ENCODE measurements at places on chromosomes 12 and 14.

- no peak for DNase-seq
Observed at GRCh38 chr14:82855912-82856391, 1322.3 kb upstream of the SEL1L start.

- no peak for DNase-seq
Observed at GRCh38 chr12:5742258-5742657, 202.8 kb downstream of the ANO2 start.

DNA sequence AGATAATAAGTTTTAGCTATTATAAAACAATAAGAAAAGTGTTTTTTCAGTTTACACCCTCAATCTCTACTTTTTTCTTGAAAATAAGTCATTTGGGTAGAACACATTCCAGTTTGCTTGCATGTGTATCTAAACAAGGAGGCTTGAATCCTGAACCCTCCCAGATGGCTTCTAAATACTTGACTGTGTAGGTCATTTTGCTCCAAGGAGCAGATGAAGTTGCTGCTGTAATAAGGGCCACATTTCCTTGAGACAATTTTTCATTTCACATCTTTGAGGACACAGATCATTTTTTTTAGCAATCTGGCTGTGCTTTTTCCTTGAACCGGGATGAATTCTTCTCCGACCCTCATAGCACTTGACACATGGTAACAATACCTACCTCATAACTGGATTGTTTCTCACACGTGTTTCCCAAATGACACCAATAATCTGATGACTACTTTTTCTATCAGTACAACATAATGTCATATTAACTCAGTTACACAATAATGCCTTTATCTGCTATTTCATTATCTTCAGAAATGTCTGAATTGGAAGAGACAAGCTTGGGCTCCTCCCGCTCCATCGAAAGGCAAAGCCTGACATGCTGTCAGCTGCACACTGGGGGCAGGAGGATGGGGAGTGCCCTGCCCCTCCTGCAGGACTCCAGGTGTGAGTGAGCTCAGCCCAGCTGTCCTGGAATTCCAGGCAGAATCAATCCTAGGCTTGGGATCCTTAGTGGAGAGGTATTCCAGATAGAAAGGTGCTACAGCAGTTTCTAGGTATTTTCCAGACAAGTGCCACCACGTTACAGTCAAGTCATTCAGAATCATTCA, 30.9 kb downstream of the GPHB5 start:
- no peak for DNase-seq

- DNase-seq: no peak
Observed at GRCh38 chr14:72774141-72774540, 119.8 kb downstream of the DPF3 start.

DNA sequence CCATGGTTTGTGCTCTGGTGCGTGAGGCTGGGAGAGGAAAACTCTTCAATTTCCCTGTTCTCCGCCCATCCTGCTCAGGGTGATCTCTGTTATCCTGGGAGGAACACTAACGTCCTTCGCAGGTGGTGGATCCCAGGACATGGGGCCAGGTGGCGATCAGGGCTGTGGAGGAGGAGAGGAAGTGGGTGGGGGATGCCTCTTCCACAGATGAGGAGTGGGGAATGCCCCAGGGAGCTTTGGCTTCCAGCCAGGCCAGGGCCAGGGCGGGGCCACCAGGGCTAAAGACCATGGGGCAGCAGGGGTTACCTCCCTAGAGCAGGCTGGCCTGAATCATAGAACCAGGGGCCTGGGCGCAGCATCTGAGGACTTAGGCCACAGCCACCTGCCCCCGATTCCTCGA, 3.3 kb upstream of the KRT75 start:
- no peak for DNase-seq

GRCh38 chr12:11813438-11813813, 164.0 kb downstream of the ETV6 start:
- DNase-seq: no peak

- DNase-seq: no peak
Observed at GRCh38 chr14:76603713-76604112, 157.6 kb upstream of the VASH1 start.

- DNase-seq: no peak
Observed at GRCh38 chr14:57704763-57705162, 161.1 kb downstream of the SLC35F4 start.

DNA sequence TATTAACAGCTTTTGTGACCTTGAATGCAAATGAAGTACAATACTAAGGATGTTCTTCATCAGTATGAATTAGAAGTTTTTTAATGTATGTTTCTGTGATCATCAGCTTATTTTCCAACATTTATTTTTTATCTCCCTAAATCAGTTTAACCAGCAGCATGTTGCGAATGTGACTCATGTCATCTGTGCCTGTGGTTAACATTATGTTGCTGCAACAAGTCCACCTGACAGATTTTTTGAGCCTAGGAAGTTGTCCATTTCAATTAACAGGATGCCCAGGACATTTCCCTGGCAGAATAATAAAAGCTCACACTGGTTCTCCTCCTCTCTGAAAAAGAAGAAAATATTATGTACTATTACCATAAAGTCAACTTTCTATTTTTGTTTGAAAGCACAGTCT, 155.5 kb downstream of the SYT1 start:
- DNase-seq: peak; percentile 50

DNA sequence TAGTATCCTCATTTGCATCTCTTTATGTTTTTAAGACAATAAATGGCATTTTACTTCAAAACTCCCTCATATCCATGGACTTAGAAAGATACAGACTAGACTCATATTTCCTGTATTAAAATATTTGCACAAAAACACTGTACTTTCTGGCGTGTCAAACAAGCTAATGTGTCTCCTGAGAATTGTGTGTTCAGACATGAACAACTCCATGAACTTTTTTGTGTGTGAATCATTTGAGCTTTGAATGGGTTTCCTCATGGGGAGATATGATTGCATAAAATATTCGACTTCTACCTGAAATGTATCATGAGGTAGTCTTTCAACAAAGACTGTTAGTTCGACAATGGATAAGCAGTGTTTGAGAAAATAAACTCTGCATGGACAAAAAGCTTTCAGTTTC, 58.8 kb downstream of the TMEM30B start:
- DNase-seq: no peak

DNA sequence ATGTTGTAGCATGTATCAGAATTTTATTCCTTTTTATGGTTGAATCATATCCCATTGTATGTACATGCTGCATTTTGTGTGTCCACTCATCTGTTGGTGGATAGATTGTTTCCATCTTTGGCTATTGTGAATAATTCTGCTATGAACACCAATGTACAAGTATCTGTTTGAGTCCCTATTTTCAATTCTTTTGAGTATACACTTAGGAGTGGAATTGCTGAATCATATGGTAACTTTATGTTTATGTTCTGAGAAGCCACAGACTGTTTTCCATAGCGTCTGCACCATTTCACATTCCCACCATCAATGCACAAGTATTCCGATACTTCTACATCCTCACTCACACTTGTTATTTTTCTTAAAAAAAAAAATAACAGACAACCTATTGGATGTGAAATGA, 91.5 kb downstream of the ARF6 start:
- DNase-seq: peak; percentile 22

DNA sequence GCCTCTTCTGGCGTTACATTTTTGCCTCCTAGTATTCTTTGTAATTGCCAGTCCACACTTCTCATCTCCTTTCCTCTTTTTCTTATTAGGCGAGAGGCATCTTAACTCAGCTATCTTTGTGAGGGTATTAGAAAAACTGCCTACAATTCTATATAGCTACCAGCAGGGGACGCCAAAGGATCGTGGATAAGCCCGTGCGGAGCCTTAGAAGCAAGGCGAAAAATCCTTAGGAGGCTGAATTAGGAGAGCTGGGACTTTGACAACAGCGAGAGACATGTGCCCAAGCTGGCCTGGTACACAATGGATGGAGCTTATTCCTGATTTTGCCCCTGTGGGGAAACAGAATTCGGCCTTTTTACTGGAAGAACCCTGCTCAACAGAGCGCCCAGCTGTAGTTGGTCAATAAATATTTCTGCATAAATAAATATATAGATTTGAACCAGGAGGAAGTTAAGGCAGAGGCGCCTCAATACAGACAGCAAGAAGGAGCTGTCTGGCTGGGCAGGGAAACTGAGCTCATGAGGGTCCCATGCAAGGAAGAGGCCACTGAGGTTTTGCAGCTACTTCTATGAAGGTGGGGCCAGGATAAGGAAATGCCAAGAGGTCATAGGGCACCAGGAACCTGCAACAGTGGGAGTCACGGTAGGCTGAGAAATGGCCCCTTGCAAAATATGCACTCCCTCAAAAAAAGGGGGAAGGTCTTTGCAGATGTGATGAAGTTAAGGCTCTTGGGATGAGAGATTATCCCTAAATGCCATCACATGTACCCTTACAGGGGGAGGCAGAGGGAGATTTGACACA, 14.6 kb upstream of the RBM19 start:
- DNase-seq: peak; percentile 74

GRCh38 chr12:47835006-47835830, 15.5 kb upstream of the HDAC7 start:
- DNase-seq: no peak

- no peak for DNase-seq
Observed at GRCh38 chr14:32033543-32033942, 43.6 kb upstream of the ARHGAP5 start.

DNA sequence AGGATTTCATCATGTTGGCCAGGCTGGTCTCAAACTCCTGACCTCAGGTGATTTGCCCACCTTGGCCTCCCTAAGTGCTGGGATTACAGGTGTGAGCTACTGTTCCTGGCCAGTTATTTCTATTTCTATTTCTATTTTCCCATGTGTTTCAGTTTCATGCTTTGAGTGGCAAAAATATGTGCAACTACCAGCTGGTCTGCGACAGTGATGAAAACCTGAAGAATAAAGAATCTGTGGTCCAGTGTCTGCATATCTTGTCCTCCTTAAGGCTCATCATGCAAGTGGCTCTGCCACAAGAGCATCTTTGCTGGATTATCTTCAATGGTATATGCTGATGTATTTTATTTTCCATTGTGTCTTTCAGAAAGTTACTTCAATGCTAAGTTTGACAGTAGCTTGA, 17.4 kb downstream of the CFAP54 start:
- no peak for DNase-seq

DNA sequence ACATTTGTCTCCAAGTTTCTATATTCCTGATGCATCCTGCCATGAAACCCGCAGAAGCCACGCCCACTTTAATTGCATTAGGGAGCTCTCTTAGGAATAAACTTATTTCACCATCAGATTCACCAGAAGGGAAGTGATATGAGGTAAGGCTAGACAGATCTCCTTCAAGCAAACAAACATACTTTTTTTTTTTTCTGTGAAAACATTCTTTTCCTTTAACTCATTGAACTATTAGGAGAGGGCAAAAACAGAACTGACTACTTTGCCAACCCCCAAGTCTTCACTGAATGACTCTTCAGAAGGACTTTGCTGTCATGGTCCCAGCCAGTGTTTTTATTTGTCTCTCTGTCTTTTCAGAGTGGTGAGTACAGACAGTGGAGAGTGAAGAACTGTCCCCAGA, 48.4 kb downstream of the GTF2A1 start:
- peak; percentile 13 for DNase-seq

DNA sequence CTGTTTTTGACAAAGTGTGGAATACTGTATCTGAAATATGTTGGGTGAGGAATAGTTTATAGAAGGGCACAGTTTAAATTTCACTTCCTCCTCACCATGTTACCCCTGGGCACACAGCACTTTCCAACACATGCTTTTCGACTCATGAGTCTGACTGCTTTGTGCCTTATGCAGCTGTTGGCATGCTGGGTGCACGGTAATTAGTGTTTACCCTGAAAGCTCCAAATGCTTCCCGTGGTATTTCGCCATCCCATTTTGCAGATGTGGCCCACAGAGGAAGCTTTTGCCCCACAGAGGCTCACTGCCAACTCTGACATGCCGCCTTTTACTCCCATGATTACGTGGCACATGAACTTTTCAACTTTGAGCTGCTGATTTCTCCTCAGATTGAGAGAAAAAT, 168.6 kb downstream of the PRKCH start:
- no peak for DNase-seq

DNA sequence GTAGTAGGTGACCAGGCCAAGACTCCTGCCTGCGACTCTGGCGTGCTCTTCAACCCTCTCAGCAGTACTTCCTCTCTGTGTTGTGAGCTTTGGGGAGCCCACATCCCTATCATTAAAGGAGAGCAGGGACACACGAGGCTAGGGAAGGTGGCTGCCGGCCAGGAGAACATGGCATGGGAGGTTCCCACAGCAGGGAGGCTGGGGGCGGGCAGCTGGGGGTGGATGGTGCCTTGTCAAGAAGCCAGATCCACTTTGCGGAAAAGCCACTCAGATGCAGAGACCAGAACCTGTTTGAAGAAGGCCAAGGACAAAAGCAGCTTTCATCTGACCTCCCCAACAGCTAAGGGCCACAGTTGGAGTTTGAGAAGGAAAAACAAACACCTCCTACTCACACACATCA, 198.6 kb downstream of the BCL11B start:
- no peak for DNase-seq

GRCh38 chr12:50562520-50563433, 58.0 kb downstream of the DIP2B start:
- no peak for DNase-seq

DNA sequence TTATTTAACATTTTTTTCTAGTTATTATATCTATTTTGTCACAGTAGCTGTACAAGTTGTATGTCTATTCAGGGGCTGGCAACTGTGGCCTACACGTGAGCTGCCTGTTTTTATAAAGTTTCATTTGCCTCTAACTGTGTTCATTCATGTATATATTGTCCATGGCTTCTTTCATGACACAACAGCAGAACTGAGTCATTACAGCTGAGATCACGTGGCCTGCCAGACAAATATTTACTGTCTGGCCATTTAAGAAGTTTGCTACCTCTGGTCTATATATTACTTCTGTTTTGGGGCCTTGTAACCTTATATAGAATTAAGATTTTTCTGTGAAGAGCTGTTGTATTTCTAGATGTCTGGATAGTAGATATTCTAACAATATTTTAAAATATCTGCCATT, 37.9 kb downstream of the KIAA0586 start:
- peak; percentile 54 for DNase-seq

GRCh38 chr12:10634427-10634826, 21.0 kb upstream of the MAGOHB start:
- DNase-seq: peak; percentile 92

GRCh38 chr12:66140731-66141130, 10.2 kb upstream of the LLPH start:
- peak; percentile 31 for DNase-seq

GRCh38 chr12:75725521-75726111, 214.2 kb upstream of the KRR1 start:
- DNase-seq: peak; percentile 92

- DNase-seq: no peak
Observed at GRCh38 chr12:62328296-62328921, 68.2 kb downstream of the USP15 start.

- DNase-seq: no peak
Observed at GRCh38 chr14:100652744-100653143, 65.5 kb upstream of the BEGAIN start.

DNA sequence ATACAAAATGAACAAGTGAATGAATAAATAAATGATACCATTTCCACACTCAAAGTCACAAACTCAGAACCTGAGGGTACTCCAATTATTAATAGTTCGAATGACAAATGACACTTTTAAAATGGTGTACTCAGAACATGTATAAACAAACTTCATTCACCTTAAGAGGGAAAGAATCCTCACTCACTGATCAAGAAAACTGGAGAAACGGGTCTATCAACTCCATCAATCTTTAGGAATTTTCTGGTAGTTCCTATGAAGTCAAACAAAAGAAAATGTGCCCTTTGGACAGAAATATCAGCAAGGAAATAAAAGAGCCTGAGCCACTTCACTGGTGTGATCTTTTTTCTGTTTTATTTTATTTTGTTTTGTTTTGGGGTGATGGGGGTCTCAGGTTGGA, 5.2 kb upstream of the NRDE2 start:
- DNase-seq: no peak

All from ELR (cell line).